Right ventricle myocardium superior (tissue), 1 donor: ENCODE measurements at places on chromosomes 7 and 10.

- no peak for DNase-seq
These were observed 13.1 kb upstream of the TNPO3 start for GRCh38 chr7:129067943-129068548.

DNA sequence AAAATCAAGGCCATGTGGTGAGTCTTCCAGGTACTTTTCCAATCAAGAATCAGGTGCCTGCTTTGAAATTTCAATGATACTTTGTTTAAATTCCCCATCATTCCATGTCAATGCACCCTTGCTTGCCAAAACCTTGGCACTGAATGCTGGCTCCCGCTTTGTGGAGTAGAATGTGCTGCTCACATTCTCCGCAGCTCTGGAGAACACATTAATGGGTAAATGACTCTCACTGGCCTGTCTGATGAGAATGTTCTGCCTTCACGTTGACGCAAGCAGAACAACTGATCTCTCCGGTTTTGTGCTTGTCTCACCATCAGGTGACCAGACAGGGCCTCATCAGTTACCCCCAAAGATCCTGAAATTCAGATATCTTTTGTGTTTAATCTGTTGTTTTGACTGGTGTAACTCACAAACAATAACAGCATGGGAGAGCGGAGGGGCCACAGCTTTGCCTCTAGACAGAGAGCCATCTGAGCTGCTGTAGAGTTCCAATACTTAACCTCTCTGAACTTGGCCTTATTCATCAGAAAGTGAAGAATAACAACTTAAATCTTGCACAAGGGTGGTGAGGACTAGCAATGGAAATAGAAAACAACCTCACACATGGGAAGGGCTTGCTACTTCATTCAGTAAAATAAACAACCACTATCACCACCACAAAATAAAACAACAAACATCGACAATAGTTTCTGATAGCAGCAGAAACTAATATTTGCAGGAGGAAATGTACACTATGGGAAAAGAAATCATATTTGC, 276.9 kb upstream of the IGFBP3 start:
- DNase-seq, result no peak

- DNase-seq, result no peak
These were observed 110.4 kb downstream of the OSBPL3 start for GRCh38 chr7:24869572-24869971.

- DNase-seq, result no peak
These were observed 6.5 kb downstream of the STAM start for GRCh38 chr10:17650416-17650815.

DNA sequence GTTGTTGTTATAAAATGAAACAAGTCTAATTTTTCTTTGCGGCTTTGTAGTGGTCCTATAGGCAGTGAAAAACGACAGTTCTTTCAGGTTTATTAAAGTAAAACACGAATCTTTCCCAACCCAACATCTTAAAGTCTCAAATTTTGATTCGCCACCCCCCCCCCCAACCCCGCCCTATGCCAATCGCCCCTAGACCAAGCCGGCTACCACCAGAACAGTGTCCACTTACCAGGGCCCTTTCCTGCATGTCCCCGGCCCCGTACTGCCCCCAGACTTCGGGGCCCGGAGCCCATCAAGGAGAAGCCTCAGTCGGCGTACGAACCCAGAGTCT, 335 bp upstream of the CHCHD1 start:
- DNase-seq, result no peak

- DNase-seq, result no peak
These were observed 97.3 kb downstream of the GRID1 start for GRCh38 chr10:86269332-86269731.
